ENCODE measurements at places on chromosomes 5 and 9.

DNA sequence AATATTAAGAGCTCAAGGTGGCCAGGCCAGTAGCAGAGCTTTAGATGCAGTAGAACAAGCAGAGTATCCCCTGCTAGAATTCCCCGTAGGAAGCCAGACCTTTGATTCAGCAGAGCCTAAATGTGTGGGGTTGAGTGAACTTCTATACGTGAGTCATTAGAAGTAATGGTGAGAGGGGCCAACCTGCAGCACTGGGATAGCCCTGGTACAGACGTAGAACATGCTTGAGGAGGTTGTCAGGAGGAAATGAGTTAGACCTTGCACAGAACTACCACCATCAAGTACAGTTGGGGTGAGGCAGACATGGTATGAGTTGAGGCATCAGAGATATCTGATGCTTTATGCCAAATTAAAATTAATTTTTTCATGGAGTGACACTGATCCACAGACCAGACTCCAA is 42.0 kb downstream of the PDCD1LG2 start:
- DNase-seq, result no peak

DNA sequence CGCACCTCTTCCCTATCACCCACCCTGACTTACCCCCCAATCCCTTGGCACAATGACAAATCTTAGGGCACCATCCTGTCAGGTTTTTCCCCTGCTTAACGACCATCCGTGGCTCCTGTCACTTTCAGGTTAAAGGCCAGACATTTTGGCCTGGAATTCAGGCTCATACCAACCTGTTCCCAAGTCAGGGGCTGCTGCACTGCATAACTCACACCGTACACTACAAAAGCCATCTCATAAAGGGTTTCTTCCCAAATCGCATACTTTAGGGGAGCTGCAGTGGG is 7.5 kb upstream of the AKNA start:
- no peak for DNase-seq

DNA sequence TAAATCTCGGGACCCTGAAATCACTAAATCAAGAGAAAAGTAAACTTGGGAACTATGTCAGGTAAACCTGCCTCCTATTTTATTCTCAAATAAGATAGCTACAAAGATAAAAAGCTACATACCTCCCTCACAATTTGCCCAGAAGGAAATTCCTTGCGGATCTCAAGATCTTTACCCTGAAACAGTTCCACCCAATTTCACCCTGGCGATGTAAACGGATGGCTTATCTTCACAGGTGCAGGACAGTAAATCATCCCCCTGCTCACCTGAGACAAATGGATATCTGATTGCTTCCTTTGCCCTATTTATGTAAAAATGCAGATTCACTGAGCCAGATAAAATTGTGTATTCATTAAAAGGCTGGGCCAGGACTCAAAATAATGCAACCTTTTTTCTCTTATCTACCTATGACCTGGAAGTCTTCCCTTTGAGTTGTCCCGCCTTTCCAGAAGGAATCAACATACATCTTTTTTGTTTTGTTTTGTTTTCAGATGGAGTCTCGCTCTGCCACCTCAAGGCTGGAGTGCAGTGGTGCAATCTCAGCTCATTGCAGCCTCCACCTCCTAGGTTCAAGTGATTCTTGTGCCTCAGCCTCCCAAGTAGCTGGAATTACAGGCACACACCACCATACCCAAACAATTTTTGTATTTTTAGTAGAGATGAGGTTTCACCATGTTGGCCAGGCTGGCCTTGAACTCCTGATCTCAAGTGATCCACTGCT is 13.8 kb downstream of the TMEM267 start:
- DNase-seq, result peak; percentile 2

- DNase-seq, result no peak
Observed at GRCh38 chr5:58381566-58381965, 78.3 kb downstream of the PLK2 start.

GRCh38 chr5:135400866-135401265 is 1.8 kb upstream of the MACROH2A1 start:
- DNase-seq, result no peak

DNA sequence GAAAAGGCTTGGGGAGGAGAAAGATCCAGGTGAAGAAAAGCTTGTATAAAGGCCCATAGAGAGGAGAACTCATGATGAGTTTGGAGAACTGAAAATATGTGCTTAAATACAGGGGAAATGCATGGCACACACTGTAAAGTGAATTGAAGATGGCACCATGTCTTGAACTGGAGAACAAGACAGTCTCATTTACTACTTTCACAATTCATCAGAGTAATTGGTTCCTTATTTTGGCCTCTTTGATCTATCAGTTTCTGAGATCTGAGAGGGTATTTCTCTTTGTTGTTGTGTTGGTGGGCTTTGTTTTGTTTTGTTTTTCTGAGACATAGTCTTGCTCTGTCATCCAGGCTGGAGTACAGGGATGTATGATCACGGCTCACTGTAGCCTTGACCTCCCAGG is 98.2 kb downstream of the CEMIP2 start:
- no peak for DNase-seq

DNA sequence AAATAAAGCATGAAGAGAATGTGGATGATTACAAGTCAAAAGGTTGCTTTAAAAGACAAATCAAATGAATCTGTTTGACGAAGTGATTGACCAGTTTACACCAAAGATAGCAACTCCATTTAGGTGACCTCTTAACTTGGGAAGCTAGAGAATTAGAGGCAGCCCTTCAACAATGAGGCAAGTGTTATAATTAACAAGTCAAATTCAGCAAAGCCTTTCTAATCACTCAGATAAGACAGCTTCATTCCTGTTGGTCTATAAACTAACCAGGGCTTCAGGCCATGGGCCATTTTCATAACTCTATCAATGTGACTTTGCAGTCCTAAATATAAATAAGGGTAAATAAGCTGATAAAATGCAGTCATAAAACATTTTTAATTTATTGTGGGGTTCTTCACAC is 712.2 kb upstream of the SEMA6A start:
- DNase-seq, result no peak

GRCh38 chr9:114451707-114452031 is 53.6 kb downstream of the WHRN start:
- DNase-seq, result no peak

DNA sequence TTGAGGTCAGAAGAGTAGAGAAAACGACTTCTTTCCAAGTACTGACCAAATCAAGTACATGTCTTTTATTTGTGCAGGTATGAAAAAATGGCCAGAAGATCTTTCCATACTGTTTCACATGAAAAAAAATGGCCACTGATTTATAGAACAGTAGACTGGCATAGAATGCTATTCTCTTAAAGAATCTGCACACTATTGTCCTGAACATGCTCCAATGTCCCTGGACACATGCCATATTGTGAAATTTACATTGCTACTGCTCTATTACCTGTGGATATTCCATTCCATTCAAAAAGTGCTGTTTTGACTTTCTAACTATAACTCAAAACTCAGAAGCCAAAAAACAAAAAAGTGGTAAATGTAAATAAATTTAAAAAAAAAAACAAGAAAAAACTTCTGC is 60.6 kb downstream of the FBXL17 start:
- peak; percentile 6 for DNase-seq

DNA sequence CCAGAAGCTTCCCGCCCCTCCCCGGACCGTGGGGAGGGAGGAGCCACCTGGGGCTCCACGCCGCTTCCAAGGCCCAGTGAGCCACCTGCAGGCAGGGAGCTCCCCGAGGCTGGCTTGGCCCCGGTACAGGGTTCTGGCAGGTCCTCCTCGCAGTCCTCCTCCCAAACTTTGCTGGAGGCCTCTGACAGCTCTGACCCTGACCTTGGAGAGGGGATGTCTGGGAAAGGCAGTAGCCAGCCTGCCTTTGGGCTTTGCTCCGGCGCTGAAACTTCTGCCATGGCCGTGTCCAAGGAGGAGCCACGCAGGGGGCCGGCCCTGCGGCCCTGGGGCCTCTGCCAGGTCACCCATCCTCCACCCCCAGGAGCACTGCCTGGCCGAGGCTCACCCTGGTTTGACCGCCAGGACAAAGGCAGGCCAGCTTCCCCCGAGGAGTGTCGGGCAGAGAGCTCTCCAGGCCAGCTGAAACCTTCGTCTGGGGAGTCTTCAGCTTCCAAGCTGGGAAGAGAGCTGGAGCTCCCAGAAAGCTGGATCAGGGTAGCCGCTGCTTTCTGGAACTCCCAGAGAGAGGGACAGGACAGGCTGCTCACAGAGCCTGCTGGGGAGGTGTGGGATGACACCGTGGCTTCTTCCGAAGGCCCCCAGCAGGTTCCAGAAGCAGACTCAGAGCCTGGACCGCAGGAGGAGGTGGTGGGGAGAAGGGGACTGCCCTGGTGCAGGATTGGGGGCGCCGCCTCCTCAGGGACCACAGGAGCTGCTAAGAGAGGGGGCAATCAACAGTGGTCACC is 9.0 kb upstream of the QSOX2 start:
- DNase-seq, result no peak

GRCh38 chr9:134659688-134660131 is 18.1 kb downstream of the COL5A1 start:
- no peak for DNase-seq

- peak; percentile 49 for DNase-seq
Observed at GRCh38 chr5:41925555-41925951, 472 bp downstream of the FBXO4 start.

GRCh38 chr9:129570450-129571297 is 50.2 kb downstream of the C9orf50 start:
- DNase-seq, result peak; percentile 81

- DNase-seq, result no peak
Observed at GRCh38 chr9:134890155-134890495, 9.5 kb downstream of the FCN2 start.

DNA sequence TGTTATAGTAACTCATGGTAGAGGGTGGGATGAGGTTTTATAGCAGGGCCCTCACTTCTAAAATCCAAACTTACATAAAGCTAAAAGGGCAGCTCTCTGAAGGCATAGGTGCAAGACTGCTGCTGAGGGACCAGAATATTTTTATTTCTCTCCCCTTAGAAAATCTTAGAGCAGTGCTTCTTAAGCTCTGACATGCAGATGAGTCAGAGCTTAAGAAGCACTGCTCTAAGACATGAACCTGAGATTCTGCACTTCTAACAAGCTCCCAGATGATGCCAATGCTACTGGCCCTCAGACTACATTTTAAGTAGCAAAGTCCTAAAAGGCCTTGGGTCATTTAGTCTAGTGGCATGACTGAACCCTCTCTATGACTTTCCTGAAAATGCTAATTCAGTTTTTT is 97.6 kb upstream of the SPRY4 start:
- DNase-seq, result peak; percentile 79

GRCh38 chr9:99787556-99787955 is 34.1 kb upstream of the NR4A3 start:
- DNase-seq, result no peak

DNA sequence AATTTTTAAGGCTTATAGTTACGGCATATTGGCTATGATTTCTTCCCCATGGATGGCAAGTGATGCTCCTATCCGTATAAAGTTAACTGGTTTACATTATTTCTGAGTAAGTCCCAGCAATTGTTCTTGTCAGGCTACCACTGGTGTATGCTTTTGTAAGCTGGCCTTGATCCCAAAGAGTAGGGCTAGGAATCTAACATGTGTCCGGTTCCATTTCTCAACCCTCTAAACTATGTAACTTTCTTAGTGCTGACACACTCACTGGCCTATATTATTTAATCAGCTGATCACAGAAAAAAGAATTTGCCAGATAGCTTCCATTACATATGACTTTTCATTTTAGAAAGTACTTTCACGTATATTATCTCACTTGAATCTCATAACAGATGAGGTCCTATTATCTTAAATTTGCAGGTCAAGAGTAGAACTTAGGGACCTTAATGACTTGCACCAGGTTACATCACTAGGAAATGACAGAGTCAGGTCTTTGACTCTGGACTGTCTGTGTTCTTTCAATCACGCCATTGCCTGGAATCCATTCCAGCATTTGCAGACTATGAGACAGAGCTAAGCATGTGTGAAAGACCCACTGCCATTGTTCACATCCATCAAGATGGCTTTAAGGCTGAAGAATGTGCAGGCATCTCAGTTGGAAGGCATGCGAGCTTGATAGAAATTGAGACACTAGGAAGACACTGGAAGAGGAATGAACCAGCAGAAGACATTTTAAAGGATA is 362.9 kb downstream of the ARRDC3 start:
- DNase-seq, result peak; percentile 80

GRCh38 chr9:131700076-131700475 is 39.8 kb downstream of the RAPGEF1 start:
- DNase-seq, result no peak

DNA sequence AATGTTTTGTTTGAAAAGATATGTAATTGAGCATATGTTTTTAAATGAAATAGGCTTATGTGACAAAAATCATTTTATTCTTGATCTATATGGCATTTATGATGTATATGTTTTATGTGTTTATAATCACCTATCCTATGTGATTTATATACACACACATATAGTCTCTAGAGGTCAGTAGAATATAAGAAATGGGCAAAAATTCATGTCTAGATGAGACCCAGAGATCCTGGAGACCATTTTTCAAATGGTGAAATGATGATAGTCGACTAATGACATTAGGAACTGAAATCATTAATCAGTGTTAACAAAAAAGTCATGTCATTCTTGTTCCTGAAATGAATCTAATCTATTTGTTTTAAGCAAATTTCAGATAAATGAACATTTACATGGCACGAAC is 709.2 kb upstream of the WWC1 start:
- peak; percentile 24 for DNase-seq

- DNase-seq, result no peak
Observed at GRCh38 chr5:108504974-108505373, 123.1 kb upstream of the FBXL17 start.

GRCh38 chr9:78252616-78253015 is 16.7 kb downstream of the CEP78 start:
- DNase-seq, result no peak

- DNase-seq, result no peak
Observed at GRCh38 chr9:132826621-132827365, 51.3 kb downstream of the AK8 start.

GRCh38 chr5:117058740-117059139 is 484.1 kb upstream of the SEMA6A start:
- peak; percentile 23 for DNase-seq

- DNase-seq, result no peak
Observed at GRCh38 chr5:133304707-133305216, 252.9 kb downstream of the HSPA4 start.

- DNase-seq, result no peak
Observed at GRCh38 chr9:121221664-121222055, 20.0 kb upstream of the RAB14 start.

GRCh38 chr5:128002425-128002824 is 81.1 kb upstream of the SLC12A2 start:
- DNase-seq, result no peak

GRCh38 chr5:27129926-27130325 is 91.5 kb upstream of the CDH9 start:
- DNase-seq, result no peak

GRCh38 chr9:26809795-26810194 is 82.8 kb downstream of the CAAP1 start:
- peak; percentile 88 for DNase-seq

- DNase-seq, result no peak
Observed at GRCh38 chr9:120587328-120587727, 7.4 kb upstream of the CDK5RAP2 start.

DNA sequence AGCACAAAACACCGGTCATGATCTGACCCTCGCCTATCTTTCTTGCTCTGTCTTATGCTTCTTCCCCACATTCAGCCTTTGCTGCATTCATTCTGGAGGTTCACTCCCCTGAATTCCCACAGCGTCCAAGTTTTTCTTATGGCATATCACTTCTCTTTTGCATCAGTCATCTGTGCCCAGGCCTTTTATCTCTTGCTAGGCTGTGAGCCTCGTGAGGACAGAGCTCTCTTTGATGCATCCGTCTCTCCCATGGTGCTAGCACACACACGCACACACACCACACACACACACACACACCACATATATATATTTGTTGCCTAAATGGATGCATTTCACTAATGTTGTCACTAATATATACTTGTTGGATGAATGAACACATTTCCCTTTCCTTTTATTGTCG is 45.8 kb upstream of the ATG10 start:
- DNase-seq, result no peak

Measured in renal cortical epithelial cell (primary cell).